ENCODE measurements at places on chromosomes 13 and 19.

DNA sequence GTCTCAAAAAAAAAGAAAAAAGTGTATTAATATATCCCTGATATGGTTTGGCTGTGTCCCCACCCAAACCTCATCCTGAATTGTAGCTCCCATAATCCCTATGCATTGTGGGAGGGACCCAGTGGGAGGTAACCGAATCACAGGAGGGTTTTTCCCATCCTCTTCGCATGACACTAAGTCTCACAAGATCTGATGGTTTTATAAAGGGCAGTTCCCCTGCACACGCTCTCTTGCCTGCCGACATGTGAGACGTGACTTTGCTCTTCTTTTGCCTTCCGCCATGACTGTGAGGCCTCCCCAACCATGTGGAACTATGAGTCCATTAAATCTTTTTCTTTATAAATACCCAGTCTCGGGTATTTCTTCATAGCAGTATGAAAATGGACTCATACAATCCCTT, 17.7 kb downstream of the STK24 start:
- DNase-seq: no peak

DNA sequence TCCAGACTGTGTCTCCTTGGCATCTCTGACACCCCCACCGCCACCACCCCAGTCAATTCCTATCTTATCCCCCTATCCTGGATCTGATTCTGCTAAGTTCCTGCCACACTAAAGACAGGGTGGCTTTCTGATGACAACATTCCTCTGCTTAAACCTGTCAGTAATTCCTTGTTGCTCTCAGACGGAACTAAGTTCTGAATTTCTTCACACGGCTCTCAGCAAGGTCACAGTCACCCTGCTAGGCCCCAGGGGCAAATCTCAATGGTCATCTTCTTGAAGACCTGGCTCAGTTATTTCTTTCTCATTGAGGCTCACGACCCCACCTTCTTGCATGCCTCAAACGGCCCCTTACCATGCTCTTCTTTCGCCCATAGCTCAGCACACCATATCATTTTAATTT, 7.6 kb downstream of the ALOX5AP start:
- DNase-seq: no peak

DNA sequence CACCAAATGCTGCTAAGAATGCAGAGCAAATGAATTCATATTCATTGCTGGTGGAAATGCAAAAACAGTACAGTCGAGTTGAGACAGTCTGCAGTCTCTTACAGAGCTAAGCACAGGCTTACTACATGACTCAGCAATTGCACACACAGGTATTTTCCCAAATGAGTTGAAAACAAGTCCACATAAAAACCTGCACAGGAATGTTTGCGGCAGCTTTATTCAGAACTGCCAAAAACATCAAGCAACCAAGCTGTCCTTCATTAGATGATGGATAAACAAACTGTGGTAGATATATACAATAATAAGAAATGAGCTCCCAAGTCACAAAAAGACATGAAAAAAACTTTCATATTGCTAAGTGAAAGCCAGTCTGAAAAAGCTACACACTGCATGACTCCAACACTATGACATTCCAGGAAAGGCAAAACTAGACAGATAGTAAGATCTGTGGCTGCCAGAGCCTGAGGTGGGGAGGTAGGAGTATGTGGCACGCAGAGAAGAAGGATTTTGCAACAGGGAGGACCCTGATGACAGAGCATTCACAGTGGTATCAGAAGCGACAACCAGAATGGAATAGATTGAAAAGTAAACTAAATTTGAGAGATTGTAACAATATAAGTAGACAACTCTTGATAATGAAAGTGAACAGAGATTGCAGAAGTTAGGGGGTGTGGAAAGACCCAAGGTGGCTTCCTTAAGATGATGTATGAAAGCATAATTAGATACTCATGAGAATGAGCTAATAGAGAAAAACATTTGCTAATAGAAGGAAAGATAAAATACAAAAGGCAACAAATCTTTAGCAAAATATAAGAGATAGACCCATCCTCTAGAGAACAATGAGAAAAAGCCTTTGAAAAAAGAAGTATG, 52.7 kb downstream of the TSC22D1 start:
- no peak for DNase-seq

GRCh38 chr13:67023130-67023876, 206.8 kb downstream of the PCDH9 start:
- no peak for DNase-seq
